ENCODE measurements at places on chromosomes 16 and 17.

GRCh38 chr16:64122177-64122576 is 999.7 kb downstream of the CDH11 start:
- DNase-seq, result no peak

DNA sequence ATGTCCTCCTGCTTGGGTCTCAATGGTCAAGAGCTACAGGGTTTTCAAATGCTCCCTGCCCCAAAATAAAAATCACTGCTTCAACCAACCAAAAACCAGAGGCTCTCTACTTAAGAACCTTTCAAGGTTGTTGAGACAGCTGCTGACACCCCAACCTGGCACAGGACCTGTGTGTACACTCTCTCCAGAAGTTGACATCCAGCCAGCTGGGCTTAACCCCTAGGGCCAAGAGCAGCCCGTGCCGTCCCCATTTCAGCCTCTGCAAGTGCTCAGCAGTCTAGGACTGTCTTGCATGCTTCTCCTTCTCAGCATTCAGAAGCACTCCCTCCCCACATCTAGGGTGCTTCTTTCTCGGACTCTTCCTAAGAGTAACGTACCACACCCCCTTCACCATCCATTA is 59.0 kb upstream of the TRAP1 start:
- DNase-seq, result no peak

DNA sequence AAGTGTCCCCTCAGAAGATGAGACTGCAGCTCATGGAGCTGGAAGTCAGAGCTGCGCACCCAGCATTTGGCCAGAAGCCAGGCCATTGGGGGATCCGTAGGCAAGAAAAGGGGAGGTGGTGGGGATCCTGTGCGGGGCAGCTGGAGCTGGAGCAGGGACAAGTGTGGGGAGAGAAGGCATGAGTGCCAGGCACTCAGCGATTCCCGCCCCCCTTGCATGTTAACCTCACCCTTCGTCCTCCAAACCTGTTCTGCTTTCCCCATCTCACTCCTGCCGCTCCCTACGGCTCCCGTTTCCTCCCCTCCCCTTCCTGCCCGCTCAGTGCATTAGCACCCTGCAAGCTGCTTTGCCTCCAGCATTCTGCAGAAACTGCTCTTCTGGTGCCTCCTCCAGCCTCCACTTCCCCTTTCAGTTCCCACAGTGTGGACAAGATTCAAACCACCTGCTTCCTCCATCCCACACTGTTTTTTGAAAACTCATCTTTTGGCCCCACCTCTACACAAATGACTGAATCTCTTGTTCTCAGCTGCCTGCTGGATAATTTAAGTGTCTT is 5.6 kb downstream of the ALOX15 start:
- DNase-seq, result peak; percentile 51

- no peak for DNase-seq
Observed at GRCh38 chr17:75478508-75478907, 22.1 kb downstream of the TMEM94 start.

GRCh38 chr16:70715860-70716357 is 30.1 kb upstream of the MTSS2 start:
- peak; percentile 60 for DNase-seq

DNA sequence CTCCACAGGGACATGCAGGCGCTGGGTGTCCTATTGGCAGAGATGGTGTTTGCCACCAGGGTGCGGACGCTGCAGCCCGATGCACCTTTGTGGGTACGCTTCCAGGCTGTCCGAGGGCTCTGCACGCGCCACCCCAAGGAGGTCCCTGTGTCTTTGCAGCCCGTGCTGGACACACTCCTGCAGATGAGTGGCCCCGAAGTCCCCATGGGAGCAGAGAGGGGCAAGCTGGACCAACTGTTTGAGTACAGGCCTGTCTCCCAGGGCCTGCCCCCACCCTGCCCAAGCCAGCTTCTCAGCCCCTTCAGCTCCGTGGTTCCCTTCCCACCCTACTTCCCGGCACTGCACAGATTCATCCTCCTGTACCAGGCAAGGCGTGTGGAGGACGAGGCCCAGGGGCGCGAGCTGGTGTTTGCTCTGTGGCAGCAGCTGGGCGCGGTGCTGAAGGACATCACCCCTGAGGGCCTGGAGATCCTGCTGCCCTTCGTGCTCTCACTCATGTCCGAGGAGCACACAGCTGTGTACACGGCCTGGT is 2.8 kb downstream of the WDR81 start:
- DNase-seq, result no peak

- DNase-seq, result no peak
Observed at GRCh38 chr16:61812251-61812650, 224.0 kb downstream of the CDH8 start.

DNA sequence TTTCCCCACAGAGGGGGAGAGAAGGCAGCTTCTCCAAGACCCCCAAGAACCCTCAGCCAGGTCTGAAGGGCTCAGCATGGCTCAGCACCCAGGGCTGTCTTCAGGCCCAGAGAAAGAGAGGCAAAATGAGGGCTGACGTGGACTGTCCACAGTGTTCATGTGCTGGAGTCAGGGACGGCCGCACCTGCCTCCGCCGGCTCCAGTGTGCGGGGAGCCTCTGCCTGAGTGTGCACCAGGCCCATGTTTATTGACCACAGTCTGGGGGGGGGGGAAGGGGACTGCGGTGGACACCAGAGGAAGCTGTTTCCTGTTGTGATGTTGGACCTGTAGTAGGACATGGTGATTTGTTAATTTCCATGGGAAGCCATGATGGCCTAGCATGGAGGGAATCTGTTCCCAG is 6.9 kb downstream of the MRM1 start:
- DNase-seq, result no peak

DNA sequence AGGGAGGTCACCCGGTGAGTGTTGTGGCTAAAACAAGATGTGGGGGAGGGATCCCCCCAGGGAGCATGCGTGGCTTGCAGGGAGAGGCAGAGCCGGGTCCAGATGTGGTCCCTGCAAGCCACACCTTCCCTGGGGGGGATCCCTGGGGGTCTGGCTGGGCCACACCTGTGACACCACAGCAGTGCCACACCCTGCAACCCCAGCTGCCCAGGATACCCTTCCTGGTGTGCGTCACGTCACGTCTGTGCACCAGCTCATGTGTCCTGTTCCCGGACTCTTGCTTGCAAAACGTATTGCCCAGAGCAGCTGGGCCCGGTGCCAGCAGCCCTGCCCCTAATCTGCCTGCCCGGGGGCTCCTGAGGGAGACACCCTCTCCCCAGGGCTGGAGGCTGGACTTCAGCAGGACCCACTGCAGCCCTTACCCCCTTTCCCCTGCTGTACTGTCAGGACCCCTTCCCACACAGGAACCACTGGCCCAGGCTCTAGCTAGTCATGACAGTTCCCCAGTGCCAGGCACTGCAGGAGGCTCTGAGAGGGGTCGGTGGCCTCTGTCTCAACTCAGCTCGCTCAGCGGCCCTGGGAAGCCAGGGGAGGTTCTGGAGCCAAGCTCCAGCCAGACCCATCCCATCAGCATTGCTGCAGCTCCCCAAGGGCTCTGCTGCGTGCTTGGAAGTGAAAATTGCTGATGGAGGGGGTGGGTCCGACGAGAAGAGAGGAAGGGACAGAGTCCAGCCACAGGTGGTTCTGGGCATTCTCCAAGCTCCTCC is 25.8 kb upstream of the ACSF3 start:
- DNase-seq, result no peak

- DNase-seq, result no peak
Observed at GRCh38 chr17:45332989-45333701, 16.3 kb upstream of the MAP3K14 start.

GRCh38 chr17:48747445-48748363 is 19.2 kb upstream of the HOXB13 start:
- no peak for DNase-seq

DNA sequence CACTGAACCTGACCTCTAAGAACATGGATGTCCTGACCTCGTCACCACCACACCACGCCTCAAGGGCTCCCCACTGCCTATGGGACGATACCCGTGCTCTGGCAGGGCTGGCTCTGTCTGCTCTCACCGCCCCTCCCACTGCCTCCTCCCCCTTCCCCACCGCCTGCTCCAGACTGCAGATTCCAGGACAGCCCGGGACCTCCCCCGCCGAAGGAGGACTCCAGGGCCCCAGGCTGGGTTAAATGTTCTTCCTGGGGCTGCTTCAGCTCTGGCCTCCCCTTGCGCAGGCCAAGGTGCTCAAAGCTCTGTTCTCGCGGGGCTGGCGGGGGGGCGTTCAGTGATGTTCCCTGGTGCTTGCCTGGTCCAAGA is 3.1 kb downstream of the NPW start:
- DNase-seq, result no peak

DNA sequence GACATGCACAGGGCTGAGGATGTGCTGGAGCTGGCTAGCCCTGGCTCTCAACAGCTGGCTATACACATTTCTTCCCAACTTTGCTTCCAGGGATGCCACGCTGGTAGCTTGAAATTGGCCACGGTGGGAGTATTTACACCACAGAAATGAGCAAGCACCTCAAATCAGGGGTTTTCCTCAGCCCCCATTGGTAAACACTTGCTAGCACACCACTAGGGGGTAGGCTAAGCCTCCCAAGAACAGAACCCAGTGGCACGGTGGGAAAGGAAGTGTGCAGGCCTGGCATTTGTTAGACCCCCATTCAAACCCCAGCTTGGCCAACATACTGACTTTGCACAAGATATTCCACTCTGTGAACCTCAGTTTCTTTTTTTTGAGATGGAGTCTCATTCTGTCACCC is 12.9 kb downstream of the DRC3 start:
- DNase-seq, result no peak

GRCh38 chr17:13636951-13637350 is 35.2 kb upstream of the HS3ST3A1 start:
- no peak for DNase-seq

GRCh38 chr17:63821804-63822203 is 5.4 kb upstream of the PSMC5 start:
- DNase-seq, result no peak

DNA sequence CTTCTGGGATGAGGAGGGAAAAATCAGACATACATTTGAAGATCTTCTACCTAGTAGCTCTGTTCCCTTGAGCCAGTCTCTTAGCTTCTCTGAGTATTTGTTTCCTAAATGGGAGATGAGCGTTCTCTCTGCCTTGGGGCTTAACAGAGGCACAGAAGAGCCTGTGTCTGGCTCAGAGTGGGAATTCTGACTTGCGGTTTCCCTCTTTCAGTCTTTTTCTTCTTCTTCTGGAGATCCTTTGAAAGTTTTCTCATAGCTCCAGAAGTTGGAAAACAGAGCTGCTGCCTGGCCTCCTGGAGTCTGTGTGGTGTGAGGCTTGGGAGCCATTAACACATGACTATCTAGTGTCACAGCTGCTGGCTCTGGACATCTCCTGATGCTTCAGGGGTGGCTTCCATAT is 167.9 kb downstream of the MSI2 start:
- DNase-seq, result no peak

DNA sequence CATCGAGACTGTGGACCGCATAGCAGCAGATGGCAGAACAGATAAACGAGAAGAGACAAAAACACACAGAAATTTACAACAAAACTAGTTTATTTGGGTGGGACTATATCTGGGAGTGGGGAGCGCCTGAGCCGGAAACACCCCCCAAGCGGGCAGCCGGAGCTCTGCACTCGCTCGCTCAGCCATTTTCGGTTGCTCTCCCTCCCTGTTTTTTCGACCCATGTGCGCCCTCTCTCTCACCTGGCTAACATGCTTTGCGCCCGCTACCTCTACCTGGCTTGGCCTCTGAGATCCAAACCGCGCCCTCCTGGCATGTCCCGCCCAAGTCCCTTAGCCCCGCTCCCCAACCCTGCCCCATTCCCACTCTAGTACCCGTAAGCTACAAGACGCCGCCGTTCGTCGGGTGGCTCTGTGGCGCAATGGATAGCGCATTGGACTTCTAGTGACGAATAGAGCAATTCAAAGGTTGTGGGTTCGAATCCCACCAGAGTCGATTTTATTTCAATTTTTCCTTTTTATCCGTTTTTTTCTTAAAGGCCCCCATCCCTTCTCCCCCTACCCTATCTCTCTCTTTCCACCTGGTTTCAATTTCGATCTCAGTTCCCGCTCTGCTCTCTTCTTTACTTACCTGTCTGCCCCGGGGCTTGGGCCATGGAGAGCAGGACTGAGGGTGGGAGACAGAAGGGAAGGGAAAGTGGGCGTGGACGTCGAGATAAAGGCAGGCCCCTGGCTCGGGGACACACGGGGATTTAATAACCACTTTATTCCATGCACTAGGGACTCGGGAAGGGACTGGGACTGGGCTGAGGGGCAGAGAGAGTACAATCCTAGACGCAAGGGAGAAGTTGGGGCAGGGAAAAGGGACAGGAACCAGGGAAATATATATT is 2.4 kb upstream of the ALOXE3 start:
- DNase-seq, result peak; percentile 72

- no peak for DNase-seq
Observed at GRCh38 chr16:61923629-61924028, 112.6 kb downstream of the CDH8 start.

- DNase-seq, result no peak
Observed at GRCh38 chr16:75486014-75486675, 9.1 kb downstream of the CHST6 start.

GRCh38 chr17:56600256-56600655 is 6.8 kb downstream of the NOG start:
- no peak for DNase-seq

DNA sequence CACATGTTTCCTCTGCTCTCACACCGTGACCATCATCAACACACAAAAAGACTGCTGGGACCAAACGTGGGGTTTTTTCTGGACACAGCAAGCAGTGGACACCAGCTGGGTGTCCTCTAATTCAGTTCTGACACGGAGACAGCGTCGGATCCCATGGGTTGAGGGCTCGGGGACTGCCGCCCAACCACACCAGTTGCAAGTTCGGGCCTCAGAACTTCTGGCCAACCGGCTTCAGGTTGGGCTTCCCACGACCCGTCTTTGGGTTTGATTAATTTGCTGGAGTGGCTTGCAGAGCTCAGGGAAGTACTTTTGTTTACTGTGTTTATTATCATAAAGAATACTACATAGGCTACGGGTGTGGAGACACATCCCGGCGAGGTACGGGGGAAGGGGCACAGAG is 97.8 kb downstream of the BANP start:
- DNase-seq, result no peak

DNA sequence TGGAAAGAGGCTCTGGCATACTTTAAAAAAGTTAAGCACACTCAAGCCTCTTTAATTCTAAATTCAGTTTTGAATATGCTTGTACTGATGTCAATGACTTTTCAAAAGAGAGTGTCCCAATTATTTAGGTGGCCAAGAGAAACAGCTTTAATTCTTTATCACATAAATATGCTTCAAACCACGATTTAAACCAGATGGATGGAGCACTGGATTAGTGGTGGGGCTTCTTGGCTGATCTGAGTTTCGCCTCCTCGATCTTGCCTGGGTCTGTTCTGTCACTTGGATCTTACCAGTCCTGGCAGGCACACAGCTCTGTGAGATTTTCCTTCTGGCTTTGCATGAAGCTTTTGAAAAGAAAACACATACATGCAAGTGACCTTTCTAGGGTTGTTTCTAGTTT is 467.8 kb downstream of the MAF start:
- no peak for DNase-seq

GRCh38 chr16:75485230-75486013 is 9.8 kb downstream of the CHST6 start:
- DNase-seq, result no peak

Data from pons (tissue), 1 donor.